CD4-positive, alpha-beta T cell treated with Interleukin-6 at 100 ng/mL for 8 hours (primary cell): ENCODE measurements at places on chromosomes 1 and 21.

- DNase-seq, result no peak
Measured at GRCh38 chr1:47676311-47677054, 238.6 kb downstream of the FOXD2 start.

DNA sequence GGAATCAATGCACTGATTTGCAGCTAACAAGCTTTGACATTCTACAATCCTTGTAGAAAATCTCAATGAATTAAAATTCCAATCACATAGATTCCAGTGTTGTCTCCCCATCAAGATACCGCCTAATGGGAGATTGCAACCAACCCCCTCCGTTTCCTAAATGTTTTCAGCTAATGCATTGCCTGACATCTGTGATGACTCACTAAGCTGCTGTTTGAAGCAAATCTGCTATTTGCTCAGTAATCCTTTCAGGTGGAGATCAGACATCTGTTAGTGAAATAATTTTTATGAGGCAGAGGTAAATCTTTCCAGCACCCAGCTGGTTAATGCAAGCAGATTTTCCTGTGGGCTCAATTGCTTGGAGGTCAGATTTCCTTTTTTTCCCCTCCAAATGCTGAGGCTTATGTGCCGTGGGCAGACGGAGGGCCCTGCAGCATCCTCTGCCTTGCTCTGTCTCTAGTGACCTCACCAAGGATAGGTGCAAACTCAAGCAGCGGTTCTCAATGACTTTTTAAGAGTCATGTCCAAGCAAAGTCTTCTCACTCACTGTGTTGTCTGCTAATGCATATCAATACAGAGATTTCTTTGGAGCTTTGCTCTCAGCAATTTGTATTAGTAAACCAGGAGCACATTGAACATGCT, 91.1 kb upstream of the RAB3GAP2 start:
- DNase-seq, result no peak

GRCh38 chr21:30233228-30234020, 17.5 kb upstream of the CLDN8 start:
- DNase-seq, result no peak

DNA sequence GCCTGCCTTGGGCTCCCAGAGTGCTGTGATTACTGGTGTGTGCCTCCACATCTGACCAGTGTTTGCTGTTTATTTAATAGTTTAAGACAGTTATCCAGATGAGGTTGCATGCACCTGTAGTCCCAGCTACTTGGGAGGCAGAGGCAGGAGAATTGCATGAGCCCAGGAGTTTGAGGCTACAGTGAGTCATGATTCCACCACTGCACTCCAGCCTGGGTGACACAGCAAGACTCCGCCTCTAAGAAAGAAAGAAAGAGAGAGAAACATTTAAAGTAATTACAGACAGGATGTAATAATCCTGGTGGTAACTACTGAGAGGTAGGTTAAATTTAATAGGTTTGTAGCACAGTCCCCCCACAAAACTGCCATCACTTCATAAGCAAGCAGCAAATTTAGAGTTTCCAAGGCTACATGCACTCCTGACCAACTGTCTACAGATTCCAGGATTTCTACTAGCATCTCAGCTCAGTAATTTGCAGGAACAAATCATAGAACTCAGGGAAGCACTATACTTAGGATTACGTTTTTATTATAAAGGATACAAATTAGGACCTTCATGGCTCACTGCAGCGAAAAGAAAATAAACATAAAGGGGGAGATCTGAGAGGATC, 89.6 kb downstream of the PKN2 start:
- no peak for DNase-seq

- no peak for DNase-seq
Measured at GRCh38 chr1:159934136-159935039, 9.1 kb upstream of the TAGLN2 start.

- no peak for DNase-seq
Measured at GRCh38 chr1:208557046-208557722, 313.0 kb upstream of the PLXNA2 start.

DNA sequence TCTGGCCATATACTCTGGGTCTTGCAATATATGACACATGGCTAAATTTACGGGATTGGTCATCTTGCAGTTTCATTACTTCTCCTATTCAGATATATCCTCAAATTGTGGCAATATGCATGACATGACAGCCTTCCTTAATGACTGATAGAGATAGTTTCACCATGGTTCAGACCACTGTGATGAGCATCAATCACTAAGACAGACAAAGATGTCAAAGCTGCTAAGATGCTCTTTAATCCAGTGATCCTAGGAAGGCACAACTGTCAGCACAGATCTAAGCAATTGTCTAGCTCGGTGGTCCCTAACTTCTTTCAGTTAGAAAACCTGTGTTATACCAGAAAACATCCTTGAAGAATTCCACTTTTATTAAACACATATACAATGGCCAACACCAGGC, 70.9 kb upstream of the ADGRL2 start:
- no peak for DNase-seq

- no peak for DNase-seq
Measured at GRCh38 chr1:208654241-208654640, 410.1 kb upstream of the PLXNA2 start.

- no peak for DNase-seq
Measured at GRCh38 chr1:119007670-119008482, 19.7 kb upstream of the TBX15 start.

- DNase-seq, result no peak
Measured at GRCh38 chr1:22917989-22918388, 54.7 kb downstream of the LACTBL1 start.

DNA sequence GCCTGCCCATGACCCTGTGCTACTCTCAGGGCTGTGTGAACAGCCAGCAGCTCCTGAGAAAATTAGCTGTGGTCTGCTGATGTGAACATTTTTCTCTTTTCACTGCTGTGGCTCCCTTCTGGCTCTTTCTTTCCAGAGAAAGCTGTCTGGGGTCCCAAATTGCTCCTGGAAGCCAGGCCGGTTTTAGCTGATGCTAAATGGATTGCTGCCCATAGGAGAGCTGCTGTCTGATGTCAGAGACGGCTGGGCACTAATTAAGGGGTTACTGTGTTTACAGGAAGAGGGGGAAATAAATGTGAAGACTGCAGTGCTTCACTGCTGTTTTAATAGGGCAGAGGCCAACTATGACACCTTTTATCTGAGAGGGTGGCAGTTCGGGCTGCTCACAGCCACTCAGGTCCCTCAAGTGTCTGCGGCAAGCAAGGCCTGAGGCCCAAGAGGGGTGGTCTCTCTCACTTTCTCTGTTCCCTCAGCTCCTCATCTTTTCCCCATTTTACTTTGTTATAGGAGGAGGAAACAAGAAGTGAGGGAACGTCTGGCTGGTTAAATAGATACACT, 106.0 kb upstream of the GNG12 start:
- DNase-seq, result no peak

DNA sequence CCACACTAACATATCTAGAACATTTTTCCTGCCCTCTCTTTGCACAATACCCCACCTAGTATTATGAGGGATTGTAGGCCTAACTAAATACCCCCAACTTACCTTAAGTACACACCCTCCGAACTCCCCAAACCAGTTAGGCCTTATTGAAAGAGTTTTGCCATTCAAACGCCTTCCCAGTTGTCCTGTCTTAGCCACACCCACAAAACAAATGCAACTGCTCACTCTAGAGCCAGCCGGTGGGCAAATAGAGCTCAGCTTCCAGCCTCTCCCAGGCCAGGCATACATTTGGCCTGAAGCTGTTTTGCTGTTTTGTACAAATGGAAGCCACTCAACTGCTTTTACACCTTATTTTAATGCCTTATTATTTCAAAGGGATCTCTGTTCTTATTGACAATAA, 224.2 kb upstream of the RUNX1 start:
- DNase-seq, result no peak

GRCh38 chr21:38506661-38507281, 8.5 kb upstream of the ERG start:
- no peak for DNase-seq

- no peak for DNase-seq
Measured at GRCh38 chr1:76035053-76035452, 39.5 kb upstream of the ST6GALNAC3 start.

GRCh38 chr1:78464449-78464891, 26.3 kb upstream of the PTGFR start:
- no peak for DNase-seq

GRCh38 chr1:81308191-81308590, 492.5 kb upstream of the ADGRL2 start:
- DNase-seq, result no peak

DNA sequence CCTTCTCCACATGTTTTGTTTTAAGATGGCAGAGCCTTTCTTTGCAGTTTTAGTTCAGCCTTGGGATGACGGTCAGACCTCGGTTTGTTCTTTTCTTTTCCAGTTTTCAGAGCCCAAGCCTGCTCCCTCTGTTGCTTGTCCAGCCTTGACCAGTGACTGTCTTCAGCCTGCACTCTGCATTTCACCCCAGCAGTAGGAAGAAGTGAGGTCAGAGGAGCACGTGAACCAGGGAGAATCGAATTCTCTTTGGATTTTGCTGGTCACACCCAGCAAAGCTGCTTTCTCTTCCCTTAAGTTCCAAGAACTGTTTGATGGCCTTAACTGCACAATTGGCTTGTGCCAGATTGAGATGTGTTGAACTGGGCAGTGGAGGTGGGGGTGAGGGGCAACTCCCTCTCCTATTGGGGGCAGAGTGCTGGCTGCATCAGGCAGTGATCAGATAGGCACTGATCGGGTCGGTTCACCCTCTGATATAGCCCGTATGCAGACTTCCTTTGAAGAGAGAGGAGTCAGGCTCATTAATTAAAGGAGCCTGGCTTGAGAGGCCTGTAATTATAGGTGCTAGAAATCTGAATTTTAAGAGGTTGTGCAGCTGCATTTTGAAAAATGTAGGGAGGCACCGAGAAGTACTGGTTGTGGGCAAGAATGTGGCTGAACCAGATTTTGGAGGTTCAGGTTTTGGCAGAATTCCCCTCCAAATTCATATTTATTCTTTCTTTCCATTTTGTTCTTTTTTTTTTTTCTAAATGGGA, 42.4 kb downstream of the PEX14 start:
- no peak for DNase-seq

GRCh38 chr1:78779831-78780230, 130.2 kb downstream of the IFI44 start:
- no peak for DNase-seq

DNA sequence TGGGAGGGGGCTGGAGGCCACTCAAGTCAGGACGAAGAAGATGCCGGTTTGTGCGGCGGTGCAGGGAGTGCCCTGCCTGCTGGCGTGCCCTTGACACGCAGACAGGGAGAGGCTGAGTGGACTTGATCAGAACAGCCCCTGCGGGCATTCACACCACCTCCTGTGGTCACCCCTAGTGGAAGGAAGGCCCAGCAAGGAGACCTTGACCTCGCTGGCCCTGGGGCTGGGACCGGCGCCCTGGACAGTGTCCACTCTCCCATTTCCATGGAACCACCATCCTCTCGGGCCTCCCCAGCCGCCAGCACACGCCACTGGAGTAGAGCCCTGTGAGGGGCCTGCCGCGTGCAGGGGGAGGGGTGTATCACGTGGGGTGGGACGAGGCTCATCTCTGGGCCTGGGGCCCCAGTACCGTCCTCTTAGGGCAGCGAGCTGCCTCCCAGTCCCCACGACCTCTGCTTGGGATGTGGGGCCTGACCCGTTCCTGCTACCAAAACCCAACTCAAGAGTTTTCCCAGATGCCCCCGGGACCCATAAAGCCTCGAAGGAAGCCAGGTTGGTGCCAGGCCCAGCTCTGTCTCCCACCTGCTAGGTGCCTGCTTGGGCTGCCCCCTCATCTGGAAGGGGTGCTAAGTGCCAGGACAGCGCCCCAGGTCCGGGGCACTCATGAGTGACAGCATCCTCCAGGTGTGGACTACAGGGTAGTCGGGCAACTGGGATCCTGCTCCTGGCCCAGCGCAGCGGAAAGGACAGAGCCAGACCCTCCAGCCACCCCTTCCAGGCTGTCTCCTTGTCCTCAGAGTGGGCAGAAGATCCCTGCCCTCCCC, 62.8 kb downstream of the SLX9 start:
- no peak for DNase-seq

DNA sequence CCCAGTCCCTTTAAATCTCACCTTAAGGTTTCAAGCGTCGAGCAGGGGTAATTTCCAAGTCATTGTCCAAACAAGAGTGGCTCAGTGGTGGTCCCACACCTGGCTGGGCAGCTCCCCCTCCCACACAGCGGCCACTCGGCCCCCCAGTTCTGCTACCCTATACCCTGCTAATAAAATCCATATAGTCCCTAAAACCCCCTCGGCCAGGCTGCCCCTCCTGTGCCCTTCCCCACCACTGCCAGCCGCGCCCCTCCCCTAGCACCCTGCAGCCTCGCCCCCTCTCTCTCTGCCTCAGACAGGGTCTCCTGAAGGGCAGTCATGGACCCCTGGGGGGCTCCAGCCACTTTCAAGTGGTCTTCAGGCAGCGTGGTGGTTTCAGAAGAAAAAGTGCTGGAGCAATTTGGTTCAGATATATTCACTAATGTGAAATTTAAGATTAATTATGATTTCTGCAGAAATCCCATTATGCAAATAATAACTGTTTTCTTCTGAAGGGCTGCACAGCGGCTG, 34.2 kb upstream of the TTC34 start:
- DNase-seq, result no peak

GRCh38 chr1:62906428-62906886, 122.5 kb downstream of the ATG4C start:
- DNase-seq, result no peak

DNA sequence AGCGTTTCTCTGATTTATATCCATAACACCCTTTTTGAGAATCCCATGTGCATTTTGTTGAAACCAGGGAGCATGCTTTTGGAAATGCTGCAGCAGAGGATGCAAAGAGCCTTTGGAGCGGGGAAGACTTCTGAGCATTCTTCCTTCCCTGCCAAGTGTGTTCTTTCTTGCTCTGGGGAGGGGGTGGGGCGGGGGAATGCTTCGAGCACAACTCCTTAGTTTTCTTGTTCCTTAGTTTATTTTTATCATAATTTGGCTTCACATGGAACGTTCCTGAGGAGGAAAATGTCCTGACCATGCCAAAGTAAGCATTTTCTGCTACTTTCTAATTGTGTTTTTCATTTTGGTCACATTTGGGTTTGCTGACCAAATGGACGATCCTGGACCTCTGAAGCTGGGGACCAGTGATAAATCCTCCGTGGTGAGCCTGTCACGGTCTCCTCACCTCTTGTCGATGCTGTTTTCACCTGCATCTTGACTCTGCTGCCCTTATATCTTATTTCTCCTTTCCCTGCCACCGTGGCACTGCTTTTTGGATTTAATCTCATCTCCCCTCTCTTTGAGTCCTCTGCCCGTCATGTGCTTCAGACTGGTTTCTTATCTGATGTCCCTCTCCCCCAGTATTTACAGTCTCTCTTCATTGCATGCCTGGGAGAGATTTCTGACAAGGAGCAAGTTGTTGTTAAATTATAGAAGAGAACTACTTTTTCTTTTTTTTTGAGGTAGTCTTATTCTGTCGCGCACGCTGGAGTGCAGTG, 2.4 kb downstream of the CTPS1 start:
- DNase-seq, result no peak

DNA sequence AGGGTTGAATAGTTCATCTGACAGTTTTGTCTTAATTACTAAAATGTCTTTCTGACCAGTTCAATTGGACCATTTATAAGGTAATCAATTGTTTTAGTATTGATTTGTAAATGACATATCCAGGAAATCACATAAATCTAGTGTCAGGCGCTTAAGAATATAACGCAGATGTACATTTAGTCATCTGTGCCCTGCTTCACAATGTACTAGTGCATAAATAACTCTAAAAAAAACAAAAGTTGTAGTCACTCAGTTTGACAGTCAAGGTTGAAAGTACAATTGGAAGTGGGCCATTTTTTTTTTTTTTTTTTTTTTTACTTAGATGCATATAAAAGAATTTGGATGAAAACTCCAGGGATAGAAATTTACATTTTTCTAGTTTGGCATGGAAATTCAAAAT, 490.4 kb downstream of the PTPRC start:
- DNase-seq, result no peak

GRCh38 chr1:163258181-163258580, 55.5 kb upstream of the RGS5 start:
- DNase-seq, result no peak

GRCh38 chr1:22031214-22031962, 21.1 kb upstream of the CDC42 start:
- DNase-seq, result peak; percentile 73
